ENCODE measurements at places on chromosomes 4 and X.

DNA sequence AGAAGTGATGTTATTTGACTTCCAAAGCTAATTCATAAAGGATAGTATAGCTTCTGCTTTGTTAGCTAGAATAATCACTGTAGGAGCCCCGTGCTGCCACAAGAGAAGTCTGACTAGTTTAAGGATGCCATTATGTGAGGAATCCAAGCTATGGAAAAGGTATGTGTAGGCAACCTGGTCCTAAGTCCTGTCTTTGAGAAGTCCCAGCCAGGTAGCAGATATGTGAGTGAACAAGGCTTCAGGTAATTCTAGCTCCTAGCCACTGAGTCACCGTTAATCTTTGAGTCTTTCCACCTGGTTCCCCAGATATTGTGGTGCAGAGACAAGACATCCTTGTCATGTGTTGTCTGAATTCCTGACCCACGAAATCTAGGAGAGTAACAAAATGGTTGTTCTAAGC, 55.5 kb downstream of the BMP3 start:
- no peak for DNase-seq

- no peak for DNase-seq
Observed at GRCh38 chrX:32788936-32789335, 422.4 kb downstream of the DMD start.

DNA sequence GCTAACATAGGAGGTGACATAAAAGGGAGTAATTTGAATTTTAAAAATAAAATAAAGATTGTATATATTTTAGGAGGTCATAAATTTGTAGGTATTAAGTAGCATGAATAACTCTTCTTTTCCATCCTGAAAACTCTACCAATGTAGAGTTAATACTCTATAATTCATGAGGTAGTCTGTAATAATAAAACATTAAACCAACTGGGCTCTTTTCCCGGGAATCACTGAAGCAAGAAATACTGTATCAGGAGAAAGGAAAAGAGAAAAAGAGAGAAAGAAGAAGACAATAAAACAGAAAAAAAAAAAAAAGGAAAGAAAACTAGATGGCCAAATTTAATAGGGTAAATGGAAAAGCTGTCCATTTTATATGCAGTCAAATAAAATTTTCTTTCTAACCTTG, 984.4 kb downstream of the CCSER1 start:
- DNase-seq = no peak

- no peak for DNase-seq
Observed at GRCh38 chr4:102823464-102823863, 3.9 kb downstream of the UBE2D3 start.

- no peak for DNase-seq
Observed at GRCh38 chr4:92825256-92825655, 521.5 kb downstream of the GRID2 start.

DNA sequence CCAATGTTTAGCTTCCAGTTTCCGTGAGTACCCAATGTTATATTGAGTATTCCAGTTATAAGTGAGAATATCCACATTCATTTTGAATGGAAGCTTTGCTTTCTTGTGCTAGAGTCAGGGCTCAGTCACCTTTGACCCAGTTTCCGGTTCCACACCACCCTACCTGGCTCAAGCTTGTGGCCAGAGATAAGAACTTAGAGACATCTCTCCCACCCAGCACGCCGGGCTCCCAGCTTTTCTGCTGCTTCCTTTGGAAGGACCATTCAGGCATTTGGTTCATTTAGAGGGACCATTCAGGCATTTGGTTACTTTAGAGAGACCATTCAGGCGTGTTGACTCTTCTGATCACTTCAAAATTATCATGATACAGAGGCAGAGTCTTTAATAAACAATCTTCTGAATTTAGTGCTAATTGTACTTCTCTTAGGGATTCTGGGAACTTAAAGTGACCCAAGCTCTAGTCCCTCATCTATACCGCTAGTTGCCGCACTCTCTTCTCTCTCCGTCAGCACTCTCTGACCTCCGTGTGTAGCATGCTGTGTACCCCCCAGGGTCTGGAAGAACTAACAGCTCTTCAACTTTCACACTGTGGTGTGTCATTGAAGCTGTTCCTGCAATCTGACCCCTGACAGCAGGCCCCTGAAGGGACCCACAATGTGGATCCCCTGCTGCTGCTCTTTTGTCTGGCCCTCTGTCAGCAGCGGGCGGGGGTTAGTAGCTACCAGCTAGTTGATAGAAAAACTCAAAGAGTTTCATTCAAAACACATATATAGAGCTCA, 943.1 kb downstream of the ARAP2 start:
- no peak for DNase-seq

GRCh38 chr4:30821859-30822612, 101.9 kb downstream of the PCDH7 start:
- no peak for DNase-seq

GRCh38 chr4:151990201-151990600, 229.4 kb upstream of the GATB start:
- no peak for DNase-seq

DNA sequence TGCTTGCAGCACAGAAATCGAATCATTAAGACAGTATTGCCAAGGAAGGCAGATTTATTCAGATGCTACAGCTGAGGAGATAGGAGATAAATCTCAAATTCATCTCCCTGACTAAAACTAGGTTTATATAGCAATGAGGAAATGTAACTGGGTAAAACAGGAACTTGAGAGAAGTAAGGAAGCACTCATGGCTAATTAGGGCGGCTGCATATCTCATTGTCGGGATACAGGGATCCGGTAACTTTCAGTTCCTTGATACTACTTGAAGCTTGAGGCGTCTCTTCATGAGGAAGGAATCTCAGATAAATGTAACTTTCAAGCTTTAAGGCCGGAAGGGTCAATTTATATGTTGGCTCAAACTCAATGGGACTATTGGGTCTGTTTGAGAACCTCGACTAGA, 129.2 kb upstream of the WDR1 start:
- DNase-seq = no peak

- peak; percentile 19 for DNase-seq
Observed at GRCh38 chr4:124712372-124713184, at the start of gene ANKRD50. Gene ANKRD50, minus strand, starts transcription at chr4:124712732. Its CDS starts 2,221 bp downstream, at chr4:124710511.

GRCh38 chrX:149221230-149221629, 283.9 kb downstream of the IDS start:
- no peak for DNase-seq

DNA sequence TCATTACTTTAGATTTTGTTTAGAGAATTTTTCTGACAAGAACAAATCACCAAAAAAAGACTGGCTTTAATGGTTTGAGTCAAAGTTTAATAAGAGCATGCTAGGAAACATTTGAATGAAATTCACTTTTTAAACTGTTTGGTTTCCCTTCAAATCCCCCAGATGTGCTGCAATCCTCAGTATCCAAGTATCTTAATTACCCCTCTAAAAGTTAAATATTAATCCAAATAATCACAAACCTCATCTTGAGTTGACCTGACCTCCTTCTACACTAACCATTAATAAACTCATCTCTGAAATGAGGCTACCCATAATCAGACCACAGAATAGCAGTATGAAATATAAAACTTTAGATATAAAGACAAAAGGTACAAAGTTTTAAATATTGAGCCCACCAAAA, 10.1 kb downstream of the DHX15 start:
- DNase-seq = no peak

- no peak for DNase-seq
Observed at GRCh38 chr4:124337874-124338273, 374.7 kb downstream of the ANKRD50 start.

- no peak for DNase-seq
Observed at GRCh38 chr4:155675709-155676429, 9.2 kb downstream of the GUCY1A1 start.

DNA sequence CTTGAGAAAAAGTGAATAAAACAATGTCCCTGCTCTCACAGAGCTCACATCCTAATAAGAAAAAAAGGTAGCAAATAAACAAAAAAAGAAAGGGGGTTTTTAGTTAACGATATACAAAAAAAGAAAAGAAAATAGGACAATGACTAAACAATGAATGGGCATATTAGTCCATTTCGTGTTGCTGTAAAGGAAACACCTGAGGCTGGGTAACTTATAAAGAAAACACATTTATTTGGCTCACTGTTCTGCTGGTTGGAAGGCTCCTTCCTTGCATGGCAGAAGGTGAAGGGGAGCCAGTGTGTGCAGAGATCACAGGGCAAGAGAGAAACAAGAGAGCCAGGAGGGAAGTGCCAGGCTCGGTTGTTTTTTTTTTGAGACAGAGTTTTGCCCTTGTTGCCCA, 4.7 kb upstream of the KLF3 start:
- DNase-seq = no peak

DNA sequence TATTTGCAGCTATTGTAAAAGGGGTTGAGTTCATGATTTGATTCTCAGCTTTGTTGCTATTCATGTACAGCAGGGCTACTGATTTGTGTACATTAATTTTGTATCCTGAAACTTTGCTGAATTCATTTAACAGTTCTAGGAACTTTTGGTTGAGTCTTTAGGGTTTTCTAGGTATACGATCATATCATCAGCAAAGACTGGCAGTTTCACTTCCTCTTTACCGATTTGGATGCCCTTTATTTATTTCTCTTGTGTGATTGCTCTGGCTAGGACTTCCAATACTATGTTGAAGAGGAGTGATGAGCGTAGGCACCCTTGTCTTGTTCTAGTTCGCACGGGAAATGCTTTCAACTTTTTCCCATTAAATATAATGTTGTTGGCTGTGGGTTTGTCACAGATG, 48.1 kb downstream of the NPY1R start:
- no peak for DNase-seq

GRCh38 chrX:95056901-95057300, 1382.9 kb downstream of the FAM133A start:
- no peak for DNase-seq

- no peak for DNase-seq
Observed at GRCh38 chr4:3073158-3074077, 920 bp downstream of the HTT-AS start.

GRCh38 chrX:29071525-29072320, 484.5 kb downstream of the IL1RAPL1 start:
- DNase-seq = no peak

GRCh38 chr4:7347981-7348380, 86.7 kb downstream of the PSAPL1 start:
- no peak for DNase-seq

DNA sequence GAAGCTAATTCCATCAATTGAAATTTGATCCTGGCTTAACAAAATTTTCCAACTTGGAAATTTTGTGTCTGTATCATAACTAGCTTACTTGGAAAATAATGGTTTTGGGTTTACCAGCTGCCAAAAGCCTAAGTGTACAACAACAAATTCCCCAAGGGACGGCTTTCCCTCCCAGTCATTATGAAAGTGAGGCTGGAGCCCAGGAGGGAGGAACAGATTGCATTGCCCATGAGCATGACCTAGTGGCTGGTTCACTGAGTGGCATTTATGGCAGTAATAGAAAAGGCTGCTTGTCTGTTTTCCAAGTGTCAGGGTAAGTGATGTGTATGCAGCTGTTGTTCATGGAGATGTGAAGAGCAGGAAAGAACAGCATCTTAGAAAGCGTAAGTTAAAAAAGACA, 70.8 kb upstream of the HHIP start:
- DNase-seq = no peak

GRCh38 chrX:148120151-148120550, 139.0 kb downstream of the FMR1NB start:
- DNase-seq = no peak

DNA sequence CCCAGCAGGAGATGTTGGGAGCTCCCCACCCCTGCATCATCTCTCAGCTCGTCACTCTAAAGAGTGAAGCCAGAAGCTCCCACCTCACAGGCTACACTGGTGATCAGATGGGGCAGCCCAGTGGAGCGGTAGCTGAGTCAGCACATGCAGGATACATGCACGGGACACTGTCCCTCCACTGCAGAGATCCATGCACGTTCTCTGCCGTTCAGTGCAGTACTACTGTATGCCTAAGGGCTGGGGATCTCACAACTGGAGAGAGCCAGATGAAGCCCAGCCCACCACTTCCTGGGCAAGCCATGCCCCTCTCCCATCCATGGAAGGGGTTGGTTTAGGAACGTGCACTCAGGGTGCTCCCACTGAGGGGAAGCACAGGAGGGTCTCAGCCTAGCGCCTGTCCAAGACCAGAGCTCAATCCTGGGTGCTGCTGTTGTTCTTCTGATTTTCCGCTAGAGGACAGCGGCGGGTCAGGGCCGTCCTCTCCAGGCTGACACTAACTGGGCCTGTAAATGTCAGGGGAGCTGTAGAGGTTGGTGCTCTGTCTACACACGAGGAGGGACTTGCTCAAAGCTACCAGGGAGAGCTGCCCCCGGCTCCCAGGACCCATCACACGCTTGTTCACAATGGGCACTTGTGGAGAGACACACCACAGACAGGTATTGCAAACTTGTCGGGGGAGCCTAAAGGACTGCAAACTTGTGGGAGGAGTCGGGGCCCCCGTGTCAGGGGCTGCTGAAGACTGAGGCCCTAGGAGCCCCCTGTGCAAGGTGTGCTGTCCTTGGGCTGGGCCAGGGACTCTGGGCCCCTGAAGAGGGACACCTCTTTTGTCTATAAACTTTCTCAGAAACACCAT, 18.2 kb upstream of the ABLIM2 start:
- DNase-seq = no peak

DNA sequence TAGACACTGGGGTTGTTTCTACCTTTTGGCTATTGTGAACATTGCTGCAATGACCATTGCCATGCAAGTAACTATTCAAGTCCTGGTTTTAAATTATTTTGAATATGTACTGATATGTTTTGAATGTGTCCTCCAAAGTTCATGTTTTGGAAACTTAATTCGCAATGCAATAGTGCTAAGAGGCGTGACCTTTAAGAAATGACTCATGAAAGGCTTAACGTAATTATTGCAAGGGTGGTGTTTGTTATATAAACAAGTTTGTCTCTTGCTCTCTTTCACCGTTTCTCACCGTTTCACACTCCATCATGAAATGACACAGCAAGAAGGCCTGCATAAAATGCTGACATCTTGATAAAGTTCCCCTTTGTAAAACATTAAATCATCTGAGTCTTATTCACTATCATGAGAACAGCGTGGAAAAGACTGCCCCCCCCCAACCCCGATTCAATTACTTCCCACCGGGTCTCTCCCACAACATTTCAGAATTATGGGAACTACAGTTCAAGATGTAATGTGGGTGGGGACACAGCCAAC, 506.9 kb upstream of the FAM47C start:
- DNase-seq = no peak

- no peak for DNase-seq
Observed at GRCh38 chr4:126238013-126238412, 923.3 kb downstream of the FAT4 start.

DNA sequence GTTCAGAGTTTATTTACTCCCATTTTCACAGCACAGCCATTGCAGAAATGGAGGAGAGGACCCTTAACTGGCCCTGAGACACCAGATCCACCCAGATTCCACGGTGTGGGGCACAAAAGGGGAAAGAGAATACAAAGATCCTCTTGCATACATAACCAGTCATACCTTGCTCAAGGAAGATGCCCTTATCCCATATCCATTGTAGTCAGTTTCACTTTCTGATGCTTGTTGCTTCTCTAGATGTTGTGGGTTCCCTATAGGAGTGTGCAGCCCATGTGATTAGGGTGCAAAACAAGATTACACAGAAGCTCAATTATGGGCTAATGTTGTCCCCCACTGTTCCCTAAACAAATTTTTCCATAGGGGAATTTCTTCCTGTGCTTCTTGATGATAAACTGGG, 1309.0 kb upstream of the PABPC4L start:
- DNase-seq = no peak

- DNase-seq = no peak
Observed at GRCh38 chr4:112318239-112319142, 21.3 kb downstream of the ALPK1 start.

- DNase-seq = no peak
Observed at GRCh38 chr4:131159261-131159660, 1989.8 kb upstream of the PCDH10 start.
